ENCODE measurements at places on chromosomes 1 and 21. TPM values are rescaled to one million over a fixed set of nuclear protein-coding genes. Genes with fewer than 3 reads are reported as not detected.

STYXL2 gene
- total RNA-seq, result not detected

MRPL20 gene
- 34.3 TPM for total RNA-seq

ORC1 gene
- total RNA-seq, result not detected

OR14K1 gene
- not detected for total RNA-seq

SERPINC1 gene
- not detected for total RNA-seq

PLA2G2A gene
- total RNA-seq, result 47.6 TPM

DCDC2B gene
- not detected for total RNA-seq

PCP4 gene
- total RNA-seq, result 5.3 TPM

SLC19A2 gene
- total RNA-seq, result 14.7 TPM

CFHR4 gene
- not detected for total RNA-seq

DNA sequence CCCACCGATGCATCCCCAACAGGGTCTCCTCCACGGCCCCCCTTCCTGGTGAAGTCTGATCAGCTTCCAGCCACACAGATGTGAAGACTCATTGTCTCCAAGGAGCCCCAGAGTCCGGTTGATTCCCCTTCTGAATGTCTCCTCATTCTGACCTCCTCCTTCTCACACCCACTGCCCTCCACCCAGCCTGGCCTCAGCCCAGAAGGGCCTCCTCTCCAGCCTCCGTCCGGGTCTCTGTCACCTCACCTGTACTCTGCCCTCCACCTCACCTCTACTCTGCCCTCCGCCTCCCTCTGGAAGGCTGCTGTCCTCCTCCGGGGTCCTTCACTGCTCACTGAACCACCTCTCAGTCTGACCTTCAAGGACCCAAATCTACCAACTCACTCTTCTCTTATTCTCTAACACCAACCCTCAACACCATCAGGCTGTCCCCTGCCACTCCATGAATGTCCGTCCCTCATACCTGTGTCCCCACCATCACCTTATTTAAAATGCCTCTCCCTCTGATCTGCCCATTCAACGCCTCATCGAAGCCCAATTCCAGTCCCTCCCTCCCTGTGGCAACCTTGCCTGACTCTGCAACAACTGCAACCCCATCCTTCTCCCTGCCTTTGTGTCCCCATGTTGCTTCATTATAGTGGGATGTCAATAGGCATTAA, 201.2 kb downstream of the TOMM20 start:
- DNase-seq, result no peak

DNA sequence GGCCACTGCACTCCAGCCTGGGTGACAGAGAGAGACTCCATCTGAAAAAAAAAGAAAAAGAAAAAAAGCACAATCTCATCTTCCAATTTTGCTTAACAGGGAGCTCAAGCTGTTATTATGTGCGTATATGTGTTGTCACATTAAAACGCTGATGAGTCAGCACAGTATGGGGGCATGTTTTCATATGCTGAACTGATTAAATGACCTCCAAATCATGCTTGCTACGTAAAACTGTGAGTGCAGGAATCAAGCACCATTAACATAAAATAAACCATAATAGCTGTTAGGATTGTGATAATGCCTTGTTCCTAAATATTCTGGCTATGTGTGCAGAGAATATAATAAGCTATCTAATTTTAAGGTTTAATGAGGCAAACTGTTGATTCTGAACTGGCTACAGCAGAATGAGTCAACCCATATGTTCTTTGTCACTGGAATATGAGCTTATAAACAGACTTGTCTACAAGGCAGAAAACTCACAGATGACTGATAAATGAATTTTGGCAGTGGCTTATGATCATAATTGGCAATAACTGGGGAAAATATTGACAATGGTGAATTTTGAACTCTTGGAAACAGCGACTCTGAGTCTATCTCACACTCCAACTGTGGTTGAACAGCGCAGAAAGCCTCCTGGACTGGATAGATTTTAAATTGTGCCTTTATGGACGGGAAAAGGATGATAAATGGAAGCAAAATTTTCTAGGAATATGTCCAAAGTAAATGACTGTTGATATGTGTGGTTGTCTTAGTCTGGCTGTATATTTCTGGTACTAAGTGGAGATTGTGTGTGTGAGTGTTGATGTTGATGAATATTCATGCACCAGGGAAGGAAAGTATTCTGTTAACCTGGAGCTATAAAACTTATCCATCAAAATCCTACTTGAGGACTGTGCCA, 75.5 kb downstream of the VCAM1 start:
- no peak for DNase-seq

DNA sequence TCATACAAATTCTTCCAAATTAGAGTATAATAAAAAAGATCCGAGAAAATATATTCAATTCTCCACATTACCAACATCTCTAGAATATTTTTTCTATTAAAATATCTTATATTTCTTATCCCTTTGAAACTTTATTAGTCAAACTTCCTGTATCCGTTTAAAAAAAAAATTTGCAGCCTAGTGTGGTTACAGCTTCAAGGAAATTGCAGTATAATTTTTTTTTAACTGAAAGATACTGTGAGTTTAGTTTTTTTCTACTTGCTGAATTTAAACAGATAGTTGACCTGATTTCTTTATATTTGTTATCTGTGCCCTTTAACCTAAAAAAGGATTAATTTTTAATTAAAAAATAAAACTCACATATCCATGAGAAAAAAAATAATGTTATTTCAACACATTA, 1.5 kb downstream of the RGS18 start:
- DNase-seq, result no peak

GRCh38 chr1:172398193-172398592, 22.3 kb upstream of the C1orf105 start:
- DNase-seq, result peak; percentile 46

DNA sequence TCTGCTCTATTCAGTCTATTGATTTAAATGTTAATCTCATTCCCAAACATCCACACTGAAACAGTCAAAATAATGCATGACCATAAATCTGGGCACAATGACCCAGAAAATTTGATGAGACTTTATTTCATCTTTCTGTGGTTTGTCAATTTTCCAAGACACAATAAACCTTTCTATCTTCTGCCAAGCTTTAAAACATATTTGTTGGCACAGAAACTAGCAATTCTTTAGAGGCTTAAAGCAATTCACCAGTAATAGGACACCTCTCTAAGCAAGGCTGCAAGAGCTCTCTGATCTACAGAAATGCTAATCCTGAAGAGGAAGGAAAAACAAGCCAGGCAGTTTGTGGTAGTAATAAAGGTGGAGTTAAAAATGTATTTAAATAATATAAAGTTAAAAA, 113.7 kb downstream of the FCRL5 start:
- DNase-seq, result no peak

DNA sequence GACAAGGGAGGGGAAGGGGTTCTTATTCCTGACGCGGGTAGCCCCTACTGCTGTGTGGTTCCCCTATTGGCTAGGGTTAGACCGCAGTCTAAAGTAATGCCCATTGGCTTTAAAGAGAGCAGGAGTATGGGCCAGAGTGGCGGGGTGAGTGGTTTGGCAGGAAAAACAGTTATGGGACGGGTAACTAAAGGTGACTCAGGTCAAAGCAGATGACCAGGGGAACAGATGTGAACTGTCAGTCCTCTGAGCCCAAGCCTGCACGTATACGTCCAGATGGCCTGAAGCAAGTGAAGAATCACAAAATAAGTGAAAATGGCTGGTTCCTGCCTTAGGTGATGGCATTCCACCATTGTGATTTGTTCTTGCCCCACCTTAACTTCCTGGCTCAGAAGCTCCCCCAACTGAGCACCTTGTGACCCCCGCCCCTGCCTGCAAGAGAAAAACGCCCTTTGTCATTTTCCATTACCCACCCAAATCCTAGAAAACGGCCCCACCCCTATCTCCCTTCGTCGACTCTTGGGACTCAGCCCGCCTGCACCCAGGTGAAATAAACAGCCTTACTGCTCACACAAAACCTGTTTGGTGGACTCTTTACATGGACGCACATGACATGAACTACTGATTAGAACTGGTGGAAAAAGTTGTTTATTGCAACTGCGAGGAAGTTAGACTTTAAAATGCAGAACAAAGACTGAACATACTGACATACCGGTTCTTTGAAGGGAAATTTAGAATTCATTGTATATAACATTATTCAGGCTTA, 758 bp upstream of the ATAD3B start:
- no peak for DNase-seq

DNA sequence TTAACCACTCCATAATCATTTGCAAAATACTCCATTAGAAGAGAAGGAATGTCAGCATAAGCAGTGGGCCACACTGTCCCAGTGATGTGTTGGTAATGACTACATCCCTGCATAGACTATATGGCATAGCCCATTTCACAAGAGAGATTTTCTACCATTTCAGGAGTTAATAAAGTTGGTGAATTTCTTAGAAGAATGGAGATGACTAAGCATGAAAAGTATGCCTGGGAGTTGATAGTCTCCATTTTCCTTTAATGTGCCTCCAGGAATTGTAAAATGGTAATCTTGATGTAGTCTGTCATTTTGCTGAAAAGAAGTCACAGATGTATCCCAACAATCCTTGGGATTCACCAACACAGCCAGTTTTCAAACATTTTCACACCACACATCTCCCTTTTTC, 608.8 kb upstream of the CHRM3 start:
- no peak for DNase-seq

DNA sequence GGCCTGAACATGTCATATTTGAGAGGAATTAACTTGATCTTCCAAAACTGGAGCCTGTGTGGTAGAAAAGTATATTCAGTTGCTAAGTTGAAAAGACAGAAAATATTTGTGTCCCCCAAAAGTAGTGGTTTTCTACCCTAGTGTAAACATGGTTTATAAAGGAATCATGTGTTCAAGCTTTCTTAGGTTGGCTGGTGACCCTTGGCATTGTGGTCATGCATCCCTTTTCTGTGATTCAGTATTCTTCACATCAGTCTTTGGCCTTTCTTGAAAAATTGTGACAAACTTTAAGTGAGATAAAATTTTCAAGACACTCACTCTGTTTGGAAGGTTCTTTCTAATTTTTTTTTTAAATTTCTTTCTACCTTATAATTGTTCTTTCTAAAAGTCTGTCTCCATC, 193.2 kb downstream of the DHRS3 start:
- DNase-seq, result no peak

GRCh38 chr1:13735168-13735930, 35.4 kb downstream of the PRDM2 start:
- no peak for DNase-seq

DNA sequence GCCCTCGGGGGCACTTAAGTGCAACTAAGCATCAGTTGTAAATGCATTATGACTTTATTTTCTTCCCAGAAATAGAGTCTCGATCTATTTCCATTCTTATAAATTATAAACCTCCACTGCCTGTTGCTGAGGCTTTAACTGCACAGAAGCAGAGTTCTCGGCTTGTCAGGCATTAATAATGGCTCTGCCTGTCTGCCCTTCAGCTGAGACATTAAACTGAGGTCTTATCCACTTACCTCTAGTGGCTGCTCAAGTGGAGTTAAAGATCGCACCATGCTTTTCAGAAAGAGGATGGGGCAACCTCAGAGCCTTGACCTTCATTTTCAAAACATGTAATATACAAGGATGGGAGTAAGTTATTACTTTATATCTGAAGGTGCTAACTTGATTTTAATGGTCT, 597.6 kb upstream of the PRMT6 start:
- DNase-seq, result no peak
